ENCODE measurements at places on chromosomes 3 and 15.
A peak's percentile ranks its signal among the peaks of the same experiment; 100 is the strongest.

GRCh38 chr3:125646581-125646980 is 51.3 kb upstream of the OSBPL11 start:
- DNase-seq = no peak

- DNase-seq = no peak
These were observed 75.7 kb downstream of the EFL1 start for GRCh38 chr15:82186719-82187406.

- no peak for DNase-seq
These were observed 58.2 kb downstream of the HEG1 start for GRCh38 chr3:124997303-124998246.

DNA sequence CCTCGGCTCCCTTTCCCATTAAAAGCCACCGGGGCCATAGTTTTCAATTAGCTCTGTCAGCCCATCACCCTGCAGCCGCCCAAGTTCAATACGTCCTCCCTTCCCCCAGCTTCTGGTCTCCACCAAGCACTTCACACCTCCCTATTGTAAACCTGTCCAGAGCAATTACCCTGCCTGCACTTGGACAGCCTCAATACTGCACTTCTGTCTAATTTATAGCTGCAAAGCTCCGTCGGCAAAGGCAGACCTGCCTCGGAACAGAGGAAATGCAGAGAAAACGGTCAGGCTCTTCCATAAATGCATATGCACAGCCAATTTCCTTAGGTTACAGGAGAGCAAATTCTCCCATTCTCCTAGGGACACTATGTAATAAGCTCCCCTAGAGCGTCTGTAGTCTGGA is 21.9 kb downstream of the LRIG1 start:
- no peak for DNase-seq

- DNase-seq = no peak
These were observed 59.6 kb downstream of the NPTN start for GRCh38 chr15:73573572-73573971.

DNA sequence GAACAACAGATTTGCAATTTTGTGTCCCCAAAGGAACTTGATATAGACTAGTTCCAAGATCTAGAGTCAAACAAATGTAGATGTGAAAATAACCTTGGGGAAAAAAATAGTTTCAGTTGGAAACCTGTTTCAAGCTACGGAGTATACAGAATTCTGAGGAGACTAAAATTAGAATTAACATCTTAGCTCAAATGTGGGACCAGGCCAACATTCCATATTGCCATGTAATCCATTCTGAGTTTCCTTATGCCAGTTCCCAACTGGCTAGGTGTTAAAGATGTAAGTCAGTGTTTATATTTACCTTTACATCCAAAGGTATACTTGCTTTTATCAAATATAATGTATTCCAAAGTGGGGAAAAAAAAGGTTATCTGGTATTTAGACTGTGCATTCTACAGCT is 76.3 kb downstream of the UBE3A start:
- no peak for DNase-seq

DNA sequence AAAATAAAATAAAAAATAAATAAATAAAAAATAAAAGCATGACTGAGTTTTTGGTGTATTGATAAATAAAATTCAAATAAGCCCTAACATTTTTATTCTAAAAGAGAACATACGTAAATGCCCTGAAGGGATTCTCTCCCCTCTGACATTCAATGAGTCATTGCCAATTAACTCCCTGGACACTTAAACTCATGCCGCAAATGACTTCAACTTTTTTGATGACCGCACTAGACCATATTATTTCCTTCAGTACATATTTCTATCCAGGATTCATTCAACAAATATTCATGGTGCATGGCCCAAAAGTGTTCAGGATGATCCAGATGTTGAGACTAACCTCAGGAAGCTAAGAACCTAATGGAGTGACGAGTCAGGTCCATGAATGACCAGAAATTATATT is 195.9 kb upstream of the LRRN1 start:
- DNase-seq = peak; percentile 8

DNA sequence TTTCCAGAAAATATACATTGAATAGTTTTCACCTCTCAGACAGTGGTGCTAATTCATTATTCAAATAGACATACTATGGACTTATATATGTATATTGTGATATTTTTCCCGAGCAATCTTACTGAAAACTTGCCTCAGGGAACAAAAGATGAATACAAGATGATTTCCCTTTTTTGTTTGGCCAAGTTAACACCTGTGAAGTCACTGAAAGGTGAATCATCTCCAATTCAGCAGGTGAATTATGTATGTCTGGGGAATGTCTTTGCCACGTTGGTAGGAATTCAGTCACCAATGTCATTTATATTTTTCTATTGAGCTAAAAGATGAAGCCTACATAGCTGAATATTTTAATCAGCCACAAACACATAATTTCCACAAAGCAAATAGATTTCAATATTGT is 88.2 kb downstream of the GPR156 start:
- no peak for DNase-seq

DNA sequence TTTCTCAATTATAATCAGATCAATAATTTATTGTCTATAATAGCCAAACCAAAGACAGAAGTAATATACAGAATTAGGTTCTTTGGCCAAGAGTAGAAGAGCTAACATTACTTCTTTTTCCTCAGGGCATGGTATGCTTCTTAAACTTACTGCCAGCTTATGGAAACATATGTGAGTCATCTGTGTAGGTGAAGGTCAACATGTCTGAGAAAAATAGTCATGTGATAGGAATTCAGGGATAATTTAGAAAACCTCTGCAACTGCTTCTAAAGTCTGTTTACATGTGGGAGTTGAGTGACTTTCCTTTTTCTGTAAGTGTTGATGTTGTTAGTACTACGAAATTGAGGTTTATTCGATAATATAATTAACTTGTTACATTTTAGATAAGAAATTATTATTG is 19.2 kb upstream of the MAP6D1 start:
- no peak for DNase-seq

- DNase-seq = no peak
These were observed 49.0 kb downstream of the DZIP1L start for GRCh38 chr3:138066383-138066782.

DNA sequence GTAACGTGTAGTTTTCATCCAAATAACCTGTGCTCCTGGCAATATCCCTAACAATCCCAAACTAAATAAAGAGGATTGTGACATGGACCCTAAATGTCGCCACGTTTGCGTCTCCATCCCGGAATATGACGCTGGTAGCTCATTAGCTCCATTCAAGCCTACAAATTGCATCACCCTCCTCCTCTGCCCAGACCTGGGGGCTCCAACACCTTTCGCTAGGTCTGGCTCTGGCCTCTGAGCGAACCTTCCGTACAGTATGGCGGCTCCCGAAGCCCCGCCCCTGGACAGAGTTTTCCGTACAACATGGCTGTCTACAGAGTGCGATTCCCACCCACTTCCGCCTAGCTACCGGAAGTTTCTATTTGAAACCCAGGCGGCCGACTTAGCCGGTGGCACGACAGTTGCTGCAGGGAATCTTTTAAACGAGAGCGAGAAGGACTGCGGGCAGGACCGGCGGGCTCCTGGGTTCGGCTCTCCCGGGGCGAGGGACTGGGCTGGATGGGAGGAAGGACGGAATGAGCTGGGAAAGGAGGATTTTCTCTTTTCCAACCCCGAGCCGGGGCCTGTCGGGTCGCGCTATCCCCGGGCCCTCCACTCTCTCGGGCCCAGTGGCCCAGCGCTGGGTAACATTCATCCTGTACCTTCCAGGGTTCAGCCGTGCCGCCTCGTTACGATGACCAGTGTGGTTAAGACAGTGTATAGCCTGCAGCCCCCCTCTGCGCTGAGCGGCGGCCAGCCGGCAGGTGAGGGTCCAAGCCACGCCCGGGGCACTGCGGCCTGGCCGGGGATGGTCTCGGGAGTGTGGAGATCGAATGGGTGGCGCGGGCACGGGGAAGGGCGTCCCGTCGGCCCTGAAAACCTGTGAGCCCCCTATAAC is at the start of gene KNSTRN:
KNSTRN (plus strand) TSS at position 142 of the 877 bp plus-strand sequence; CDS start at position 257, 115 bp downstream.
- DNase-seq = peak; percentile 93

DNA sequence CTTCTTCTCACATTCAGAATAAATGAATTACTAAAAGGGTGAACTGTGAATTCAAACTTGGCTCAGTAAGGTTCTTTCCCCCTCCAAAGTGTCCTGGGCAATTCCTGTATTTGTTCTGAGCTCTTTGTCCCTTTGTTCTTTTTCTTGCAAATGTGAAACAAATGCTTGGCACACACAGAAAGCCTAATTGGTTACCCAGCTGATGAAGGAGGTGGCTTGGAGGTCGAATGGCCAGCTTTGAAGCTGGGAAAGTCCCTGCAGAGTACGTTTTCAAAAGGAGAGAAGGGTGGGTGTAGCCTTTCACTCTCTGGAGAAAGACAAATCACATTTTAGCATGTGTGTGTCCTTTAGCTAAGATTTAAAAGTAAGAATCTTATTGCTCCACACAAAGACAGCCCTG is 154.4 kb downstream of the PEX5L start:
- DNase-seq = no peak

- DNase-seq = no peak
These were observed 149.7 kb downstream of the THRB start for GRCh38 chr3:24344784-24345439.

GRCh38 chr3:136883967-136884720 is 22.1 kb downstream of the NCK1 start:
- no peak for DNase-seq

DNA sequence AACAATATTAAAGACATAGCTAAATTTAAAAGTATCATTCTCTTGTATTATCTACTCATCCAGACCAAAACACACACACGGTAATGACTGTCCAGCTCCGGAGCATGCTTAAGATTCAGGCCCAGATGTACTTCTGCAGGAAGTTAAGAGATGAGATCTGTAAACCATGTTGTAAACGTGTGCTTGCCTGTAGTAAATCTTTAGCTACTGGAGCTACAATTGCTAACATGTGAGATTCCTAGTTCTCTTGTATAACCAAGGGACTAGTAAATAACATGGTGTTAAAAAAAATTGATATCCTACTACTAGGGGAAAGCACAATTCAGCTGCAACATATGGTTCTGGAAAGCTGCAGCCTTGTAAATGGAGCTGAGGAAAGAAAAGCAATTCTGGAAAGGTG is 651.7 kb upstream of the CCDC54 start:
- no peak for DNase-seq

DNA sequence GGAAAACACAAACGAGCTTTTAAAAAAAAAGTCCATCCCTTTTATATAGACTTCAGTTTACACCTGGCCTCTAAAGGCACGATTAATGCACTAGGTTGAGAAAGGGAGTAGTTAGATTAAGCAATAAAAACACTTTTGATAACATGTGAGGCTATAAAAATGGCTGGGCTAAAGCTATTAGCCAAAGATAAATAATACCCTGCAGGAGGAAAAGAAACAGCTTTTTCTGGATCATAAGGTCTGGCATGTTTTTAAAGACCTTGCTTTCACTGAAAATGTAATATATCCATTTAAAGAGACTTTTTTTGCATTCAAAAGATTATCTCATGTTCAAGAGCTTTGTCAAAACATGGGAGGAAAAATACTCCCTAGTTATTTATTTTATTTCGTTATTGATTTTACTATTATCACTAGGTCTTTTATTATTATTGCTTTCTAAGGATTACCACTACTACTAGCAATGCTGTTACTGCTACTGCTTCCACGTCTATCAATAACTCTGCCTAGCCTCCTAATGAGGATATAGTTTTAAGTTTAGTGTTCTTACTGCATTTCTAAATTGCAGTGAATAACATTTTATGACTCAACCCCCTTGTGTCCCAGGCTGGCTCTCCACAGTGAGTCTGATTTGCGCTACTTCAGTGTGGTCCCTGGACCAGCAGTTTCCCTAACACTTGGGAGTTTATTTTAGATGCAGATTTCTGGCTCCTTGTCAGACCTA is 93.4 kb downstream of the THRB start:
- no peak for DNase-seq

GRCh38 chr3:74001436-74001835 is 376.7 kb upstream of the PDZRN3 start:
- no peak for DNase-seq

DNA sequence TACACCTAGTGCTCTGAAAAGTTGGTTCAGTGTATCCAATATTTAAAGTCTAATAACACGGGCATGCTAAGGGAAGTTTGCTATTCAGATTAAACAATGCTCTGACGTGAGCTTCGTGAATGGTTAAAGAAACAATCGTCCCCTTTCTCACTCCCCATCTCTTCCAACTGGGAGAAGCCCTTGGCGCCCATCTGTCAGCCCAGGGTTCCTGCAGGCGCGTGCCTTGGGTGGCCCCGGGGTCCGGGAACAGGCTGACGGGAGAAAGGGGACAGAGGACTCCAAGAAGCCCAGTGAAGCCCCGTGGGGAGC is 413 bp downstream of the SEC22C start:
- DNase-seq = no peak

Data from NB4 (cell line).